ENCODE measurements at places on chromosomes 3 and 15.

- peak; percentile 7 for DNase-seq
These were observed 106.5 kb downstream of the TPRA1 start for GRCh38 chr3:127483902-127484591.

DNA sequence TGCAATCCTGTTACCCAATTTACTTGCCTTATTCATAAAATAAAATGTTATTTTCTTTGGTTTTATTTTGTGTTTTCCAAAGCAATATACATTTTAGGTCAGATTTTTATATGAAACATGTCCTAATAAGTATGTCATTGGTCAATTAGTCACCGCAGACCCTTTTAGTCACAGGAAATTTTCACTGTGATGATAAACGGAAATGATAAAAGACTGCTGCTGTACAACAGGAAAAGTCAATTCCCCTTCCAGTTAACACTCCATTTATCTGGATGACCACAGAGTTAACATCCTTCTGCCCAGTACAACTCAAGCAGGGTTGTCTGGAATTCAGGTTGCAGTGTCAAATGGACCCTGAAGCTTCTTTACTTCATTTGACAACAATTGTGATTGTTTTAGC lies 175.2 kb downstream of the LSAMP start:
- no peak for DNase-seq

DNA sequence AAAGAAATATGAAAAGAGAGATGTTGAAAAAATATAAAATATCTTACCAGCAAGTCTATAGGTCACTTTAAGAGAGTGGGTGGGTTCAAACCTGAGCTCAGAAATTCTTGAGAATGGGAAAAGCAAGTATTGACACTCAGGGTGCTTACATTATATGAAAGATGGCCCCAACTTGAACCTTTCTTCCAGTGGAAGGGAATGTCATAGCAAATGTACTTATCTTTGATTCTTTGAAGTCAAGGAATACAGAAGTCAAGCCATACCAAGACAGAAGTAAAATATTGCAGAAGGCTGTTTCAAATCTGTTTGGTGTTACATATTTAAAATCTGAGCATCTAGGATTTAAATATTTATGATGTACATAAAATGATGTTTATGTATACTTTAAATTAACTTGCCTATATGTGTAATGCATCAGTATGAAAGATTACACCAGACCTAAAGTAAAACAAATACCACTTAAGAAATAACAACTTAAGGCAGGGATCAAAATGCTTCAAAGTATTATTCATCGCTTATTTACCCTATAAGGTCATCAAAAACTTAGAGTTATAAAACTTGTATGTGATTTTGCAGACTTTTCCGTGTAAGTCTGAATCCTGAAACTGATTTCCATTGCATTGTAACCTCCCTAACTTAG lies 8.7 kb downstream of the MME start:
- DNase-seq, result no peak

DNA sequence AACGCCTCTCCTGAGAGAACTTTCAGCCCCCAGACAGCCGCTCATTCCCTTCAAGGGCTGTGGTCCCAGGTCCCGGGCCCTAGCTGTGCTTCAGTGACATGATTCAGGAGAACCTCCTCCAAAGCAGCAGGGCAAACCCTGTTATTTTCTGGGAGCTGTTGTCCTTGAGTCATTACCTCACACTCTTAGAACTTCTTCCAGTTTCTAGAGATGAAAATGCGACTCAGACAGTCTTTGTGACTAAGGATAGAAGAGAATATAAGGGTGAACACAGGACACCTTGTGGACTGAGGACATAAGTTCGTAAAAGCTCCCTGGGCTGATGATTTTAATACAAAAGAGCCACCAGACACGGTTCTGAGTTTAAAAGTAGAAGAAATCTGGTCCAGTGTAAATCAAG lies 203.8 kb downstream of the RORA start:
- no peak for DNase-seq

GRCh38 chr3:69985266-69985665 lies 14.3 kb upstream of the SAMMSON start:
- DNase-seq, result no peak

DNA sequence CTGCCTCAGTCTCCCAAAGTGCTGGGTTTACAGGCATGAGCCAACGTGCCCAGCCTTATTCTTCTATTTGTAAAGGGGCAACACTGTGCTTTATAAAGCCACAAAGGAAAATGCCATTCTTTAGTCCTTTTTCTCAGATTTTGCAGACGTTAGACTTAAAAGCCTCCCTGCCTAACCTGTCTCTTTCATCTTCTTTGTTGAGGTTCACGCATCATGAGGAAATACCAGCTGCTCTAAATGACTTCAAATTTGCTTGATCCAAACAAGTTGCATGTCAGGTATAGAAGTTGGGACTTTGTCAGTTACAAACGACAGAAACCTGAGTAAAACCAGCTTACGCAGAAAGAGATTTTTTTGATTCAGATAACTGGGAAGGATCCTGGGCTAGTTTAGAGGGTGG lies 51.1 kb upstream of the LRRFIP2 start:
- DNase-seq, result peak; percentile 34

DNA sequence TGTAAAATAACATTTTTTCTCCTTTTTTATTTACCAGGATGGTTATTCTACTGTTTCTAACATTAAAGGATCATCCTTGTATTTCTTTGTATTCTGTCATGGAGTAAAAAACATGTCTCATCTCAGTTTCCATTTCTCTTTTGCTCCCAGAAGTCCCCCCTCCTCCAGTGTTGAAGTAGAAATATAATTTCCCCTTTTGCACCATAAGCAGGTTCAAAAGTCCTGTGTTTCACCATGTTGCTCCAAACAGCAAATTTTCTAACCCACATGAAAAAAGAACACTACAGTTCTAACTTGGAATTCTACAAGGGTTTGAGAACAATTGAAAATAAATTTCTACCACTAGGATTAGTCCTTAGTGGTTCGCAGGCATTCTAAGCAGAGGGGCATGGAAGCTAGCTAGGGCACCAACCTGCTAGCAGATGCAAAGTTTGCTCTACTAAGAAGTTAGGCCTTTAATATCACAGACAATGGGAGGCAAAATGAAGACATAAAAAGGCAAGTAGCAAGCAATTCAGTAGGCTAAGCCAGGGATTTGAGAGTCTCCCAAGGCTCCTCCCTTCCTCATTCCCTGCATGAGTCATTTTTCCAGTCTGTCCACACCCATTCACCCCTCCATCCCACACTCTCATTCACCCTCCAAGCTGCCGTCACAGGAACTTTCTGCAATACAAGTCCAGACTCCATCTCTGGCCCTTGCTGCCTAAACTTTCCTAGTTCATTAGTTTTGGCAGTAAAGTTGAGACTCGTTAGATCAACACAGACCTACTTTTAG lies 2.3 kb upstream of the MBNL1 start:
- DNase-seq, result no peak

DNA sequence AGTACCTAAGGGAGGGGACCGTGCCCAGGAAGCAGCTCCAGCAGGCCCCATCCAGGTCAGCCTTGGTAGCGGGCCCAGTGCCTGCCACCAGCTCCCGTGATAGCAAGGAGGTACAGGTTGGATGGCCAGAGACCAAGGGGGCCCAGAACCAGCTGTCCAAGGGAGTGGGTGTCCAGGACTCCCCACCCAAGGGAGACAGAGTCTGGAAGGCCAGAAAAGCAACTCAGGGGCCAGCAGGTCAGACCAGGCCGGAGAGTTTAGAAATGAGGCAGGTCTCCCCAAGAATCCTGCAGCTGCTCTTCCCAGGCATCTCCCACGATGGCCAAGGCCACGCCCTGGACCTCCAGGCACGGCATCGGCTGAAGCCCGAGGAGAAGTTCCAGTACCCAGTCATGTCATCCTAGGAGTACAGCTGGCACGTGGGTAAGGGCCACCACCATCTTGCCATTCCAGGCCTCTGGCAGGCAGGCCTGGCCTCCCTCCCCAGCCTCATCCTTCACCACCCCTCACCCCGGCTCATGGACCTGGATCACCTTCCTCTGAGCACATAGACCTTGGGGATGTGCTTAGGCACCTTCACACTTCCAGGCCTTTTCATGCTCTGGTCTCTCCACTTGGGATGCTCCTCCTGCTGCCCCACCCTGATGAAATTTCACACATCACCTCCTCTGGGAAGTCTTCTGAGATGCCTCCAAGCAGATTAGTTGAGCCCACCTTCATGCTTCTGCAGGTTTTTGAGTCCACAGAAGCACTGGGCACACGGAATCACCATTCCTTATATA lies 30.5 kb downstream of the DNASE1L3 start:
- DNase-seq, result no peak

GRCh38 chr3:35254917-35255316 lies 384.4 kb upstream of the ARPP21 start:
- DNase-seq, result no peak

DNA sequence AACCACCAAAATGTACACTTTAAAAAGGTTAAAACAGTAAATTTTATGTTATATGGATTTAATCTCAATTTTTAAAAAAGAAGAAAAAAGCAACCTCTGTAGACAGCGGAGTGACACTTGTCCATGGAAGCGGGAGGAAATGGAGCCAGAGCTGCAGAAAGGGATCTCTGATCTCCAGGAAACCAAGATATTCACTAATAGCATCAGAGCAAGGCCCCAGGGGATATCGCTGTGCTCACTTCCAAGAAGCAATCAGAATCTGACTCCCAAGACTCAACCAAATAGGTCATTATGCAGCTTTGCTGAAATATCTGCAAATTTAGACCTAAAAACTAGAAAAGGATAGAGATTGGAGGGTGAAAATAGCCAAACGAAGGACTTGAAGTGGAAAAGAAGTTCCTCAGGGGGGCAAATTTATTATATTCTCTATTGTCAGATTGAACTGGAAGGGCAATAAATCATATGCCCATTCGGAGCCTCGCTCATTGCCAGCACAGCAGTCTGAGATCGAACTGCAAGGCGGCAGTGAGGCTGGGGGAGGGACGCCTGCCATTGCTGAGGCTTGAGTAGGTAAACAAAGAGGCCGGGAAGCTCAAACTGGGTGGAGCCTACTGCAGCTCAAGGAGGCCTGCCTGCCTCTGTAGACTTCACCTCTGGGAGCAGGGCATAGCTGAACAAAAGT lies 62.0 kb upstream of the ATP2C1 start:
- DNase-seq, result no peak

GRCh38 chr3:133271042-133271441 lies 128.8 kb upstream of the BFSP2 start:
- no peak for DNase-seq

- DNase-seq, result no peak
These were observed 63.9 kb downstream of the ETV5 start for GRCh38 chr3:186044968-186045367.

DNA sequence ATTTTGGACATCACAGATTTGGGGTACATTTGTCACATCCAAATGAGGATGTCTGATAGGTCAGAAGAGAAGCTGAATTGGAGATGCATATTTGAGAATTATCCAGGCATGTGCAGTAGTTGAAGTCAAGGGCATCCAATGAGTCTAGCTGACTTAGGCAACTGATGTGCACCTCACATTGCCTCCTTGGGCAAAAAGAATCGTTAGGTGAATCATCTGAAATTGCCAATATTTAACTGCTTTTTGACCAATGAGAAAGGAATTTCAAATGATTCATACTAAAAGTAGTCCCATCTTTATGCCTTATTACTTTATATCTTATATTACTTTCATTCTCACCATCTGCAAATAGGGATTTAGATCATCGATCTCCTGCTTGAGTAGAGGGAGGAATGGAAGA lies 117.7 kb downstream of the CD47 start:
- DNase-seq, result no peak

DNA sequence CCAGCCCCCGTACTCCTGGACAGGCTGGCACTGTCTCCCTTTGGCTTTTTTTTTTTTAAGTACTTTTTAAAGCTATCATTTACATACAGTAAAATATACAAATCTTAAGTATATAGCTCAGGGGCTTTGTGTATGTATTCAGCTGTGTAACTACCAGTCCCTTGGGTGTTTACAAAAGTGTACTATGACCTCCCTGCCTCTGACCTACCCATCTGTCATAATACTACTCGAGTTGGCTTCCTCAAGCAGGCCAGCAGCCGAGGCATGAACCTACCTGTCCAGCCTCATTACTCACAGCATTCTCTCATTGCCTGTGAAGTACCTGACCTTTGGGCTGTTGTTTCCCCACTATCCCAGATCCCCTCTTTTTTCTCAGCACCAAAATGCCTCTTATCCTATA lies 33.2 kb downstream of the ABHD2 start:
- DNase-seq, result no peak

DNA sequence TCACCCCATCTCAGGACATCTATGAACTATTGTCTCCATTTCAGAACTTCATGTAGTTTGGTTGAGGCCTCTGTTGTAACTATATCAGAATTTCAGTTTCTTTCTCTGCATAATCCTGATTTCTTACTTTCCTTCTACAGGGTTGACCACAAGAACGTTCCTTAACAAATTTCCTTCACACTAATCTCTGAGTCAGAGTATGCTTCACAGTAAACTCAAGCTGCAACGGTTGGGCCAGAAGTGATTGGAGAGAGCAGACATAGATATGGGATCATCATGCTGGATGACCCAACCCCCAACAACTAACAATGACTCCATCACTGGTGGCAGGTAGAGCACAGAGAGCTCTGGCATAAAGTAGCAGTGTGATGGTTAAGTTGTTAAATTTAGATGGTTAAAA lies 128.8 kb upstream of the OSTN start:
- no peak for DNase-seq

GRCh38 chr3:73474619-73475018 lies 150.1 kb downstream of the PDZRN3 start:
- DNase-seq, result no peak

DNA sequence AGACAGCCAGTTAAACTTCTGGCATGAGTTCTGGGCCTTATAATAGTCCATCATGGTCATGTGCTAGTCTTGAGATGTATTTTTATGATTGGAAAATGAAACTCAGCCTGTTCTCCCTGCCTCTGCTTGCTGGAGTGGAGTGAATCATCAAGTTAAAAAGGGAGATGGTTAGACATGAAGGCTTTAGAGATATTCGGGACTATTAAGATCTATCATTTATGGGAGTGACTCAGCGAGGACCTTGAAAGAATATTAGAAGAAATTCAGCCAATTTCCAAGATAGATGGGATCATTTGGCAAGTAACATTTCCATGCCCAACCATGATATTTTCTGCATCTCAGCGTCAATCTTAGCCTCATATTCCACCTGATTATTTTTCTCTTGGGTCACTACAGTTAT lies 79.8 kb downstream of the AGBL1 start:
- DNase-seq, result no peak

DNA sequence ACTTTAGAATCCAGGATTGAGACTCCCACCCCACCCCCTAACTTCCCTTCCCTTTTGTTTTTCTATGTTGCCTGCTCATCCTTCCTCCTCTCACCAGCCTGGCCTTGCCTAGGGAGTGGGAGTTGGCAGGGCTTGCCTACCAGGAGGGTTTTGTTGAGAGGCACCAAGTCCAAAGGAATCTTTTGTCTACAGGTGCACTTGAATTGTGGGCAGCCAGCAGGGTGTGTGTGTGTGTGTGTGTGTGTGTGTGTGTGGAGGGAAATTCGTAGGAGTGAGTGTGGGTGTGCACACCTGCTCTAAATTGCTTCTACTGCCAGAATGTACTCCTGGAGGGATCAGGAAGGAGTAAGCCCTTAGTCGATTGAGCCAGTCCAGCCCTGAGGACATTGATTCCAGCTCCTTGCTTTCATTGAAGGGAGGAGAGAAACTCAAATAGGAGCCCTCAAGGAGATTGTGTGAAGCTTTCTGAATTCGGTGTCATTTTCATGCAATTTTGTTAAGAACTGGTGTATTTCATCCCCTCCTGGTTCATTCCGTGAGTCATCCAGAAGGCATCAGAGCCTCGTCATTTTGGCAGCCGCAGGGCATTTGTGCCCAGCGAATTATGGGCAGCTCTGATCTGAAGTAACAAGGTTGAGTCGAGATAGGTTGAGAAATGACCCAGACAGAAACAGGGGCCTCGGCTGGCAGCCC lies 112.1 kb downstream of the SLCO3A1 start:
- no peak for DNase-seq
